Calu3 (cell line): ENCODE measurements at places on chromosomes 4 and X.
A peak's percentile ranks its signal among the peaks of the same experiment; 100 is the strongest.

GRCh38 chr4:35250331-35250730 lies 994.0 kb downstream of the ARAP2 start:
- DNase-seq: no peak

GRCh38 chr4:101791182-101791558 lies 640 bp downstream of the BANK1 start:
- DNase-seq: peak; percentile 35

DNA sequence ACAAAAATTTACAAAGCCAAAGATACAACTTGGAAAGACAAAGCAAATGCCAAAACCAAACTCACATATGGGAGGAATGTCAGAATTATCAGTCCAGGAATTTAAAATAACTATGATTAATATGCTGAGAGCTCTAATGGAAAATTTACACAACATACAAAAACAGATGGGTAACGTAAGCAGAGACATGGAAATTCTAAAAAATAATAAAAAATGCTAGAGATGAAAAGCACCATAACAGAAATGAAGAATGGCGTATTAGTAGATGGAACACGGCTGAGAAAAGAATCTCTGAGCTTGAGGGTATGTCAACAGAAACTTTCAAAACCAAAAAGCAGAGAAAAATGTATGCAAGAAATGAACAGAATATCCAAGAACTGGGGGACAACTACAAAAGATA lies 4.1 kb upstream of the MANBA start:
- no peak for DNase-seq

- no peak for DNase-seq
These were observed 40.5 kb upstream of the ARSJ start for GRCh38 chr4:114019969-114020358.

DNA sequence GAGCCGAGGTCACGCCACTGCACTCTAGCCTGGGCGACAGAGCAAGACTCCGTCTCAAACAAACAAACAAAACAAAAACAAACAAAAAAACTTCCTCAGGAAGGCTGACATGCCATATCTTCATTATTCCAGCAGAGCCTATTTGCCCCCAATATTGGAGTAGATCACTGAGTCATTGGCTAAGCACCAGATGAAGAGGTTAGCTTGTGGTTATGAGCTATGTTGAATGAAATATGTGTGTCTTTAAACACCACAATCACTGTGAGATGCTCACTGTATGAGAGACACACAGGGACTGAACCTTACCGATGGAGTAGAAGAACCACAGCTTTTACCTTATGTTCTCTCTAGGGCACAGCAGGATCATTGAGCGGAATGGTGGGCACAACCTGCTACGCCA lies 122.1 kb upstream of the EOLA2 start:
- no peak for DNase-seq
